ENCODE measurements at places on chromosomes 2 and 18.

GRCh38 chr2:212330263-212330662 lies 208.3 kb downstream of the ERBB4 start:
- peak; percentile 38 for DNase-seq

DNA sequence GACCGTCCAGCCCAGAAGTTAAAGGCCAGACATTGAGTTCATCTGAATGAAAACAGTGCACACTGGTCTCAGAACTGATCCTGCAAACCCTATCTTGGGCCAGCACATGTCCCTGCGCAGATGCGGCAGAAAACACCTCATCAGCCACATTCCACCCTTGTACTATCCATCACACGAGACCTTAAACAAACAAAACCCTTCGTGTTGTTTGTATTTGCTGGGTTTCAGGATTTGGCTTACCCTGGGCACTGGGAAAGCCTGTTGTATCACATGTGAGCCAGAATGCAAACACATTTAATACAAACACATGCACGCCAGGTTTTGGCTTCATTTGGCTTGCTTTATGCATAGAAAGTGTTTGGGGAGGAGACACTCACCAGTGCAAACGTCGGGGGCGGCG lies 12.5 kb downstream of the WIPF1 start:
- DNase-seq, result no peak

DNA sequence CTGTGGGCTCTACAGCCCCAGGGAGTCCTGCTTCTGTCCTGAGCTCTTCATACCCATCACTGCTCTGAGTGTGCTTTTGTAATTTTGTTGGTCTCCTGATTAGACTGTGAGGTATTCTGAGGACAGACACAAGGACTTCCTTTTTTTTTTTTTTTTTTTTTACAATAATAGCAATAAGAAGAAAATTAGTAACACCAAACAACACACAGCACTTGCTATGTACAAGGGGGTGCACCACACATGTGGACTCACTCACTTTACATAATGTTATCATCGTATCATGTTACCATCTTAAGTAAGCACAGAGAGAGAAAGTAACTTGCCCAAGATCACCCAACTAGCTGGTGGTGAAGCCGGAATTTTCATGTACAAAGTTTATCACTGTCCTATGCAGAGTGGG lies 34.6 kb downstream of the MBP start:
- DNase-seq, result no peak

- no peak for DNase-seq
Measured at GRCh38 chr2:121868652-121869051, 113.2 kb downstream of the TSN start.

GRCh38 chr2:15745350-15745749 lies 153.7 kb downstream of the DDX1 start:
- DNase-seq, result no peak

- DNase-seq, result no peak
Measured at GRCh38 chr18:80104364-80104779, 4.7 kb upstream of the ADNP2 start.

- DNase-seq, result no peak
Measured at GRCh38 chr2:72843301-72843700, 17.5 kb upstream of the EXOC6B start.

DNA sequence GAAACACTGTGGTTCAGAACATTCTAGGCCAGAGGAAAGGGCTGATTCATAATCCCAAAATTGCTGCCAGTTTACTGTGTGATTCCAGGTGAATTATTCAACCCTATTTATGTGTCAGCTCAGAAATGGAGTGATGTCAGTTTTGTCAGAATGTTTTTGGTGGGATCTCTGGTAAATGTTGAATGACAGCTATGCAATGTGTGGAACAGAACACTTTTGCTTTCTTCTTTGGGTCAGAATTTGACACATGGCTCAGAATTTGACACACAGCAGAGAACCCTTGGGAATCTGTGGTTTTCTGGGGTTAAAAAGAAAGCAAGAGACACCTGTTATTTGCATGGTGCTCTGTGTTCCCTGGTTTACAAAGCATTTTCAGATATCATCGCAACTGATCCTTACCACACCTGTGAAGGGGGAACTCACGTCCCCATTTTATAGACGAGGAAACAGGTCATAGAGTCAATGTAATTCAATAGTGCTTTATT lies 1.6 kb upstream of the MTA3 start:
- no peak for DNase-seq

DNA sequence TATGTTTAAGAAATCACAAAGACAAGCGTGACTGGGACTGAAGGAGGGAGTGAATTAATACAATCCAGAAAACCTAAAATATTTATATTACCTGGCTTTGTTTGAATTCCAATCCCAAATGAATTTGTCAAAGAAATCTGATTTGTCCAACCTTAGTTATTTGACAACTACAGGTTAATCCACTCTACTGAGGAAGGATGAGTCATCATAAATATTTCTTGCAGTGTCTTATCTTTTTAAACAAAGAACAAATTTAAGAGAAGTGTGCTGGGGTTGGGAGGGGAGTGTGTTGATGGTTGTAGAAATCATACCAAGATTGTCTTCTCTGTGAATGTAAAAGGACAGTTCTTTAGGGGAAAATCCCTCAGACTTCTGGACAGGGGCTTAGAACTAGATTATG lies 1106.3 kb upstream of the SLC39A10 start:
- no peak for DNase-seq

GRCh38 chr2:235694721-235695601 lies 201.1 kb downstream of the AGAP1 start:
- DNase-seq, result no peak

DNA sequence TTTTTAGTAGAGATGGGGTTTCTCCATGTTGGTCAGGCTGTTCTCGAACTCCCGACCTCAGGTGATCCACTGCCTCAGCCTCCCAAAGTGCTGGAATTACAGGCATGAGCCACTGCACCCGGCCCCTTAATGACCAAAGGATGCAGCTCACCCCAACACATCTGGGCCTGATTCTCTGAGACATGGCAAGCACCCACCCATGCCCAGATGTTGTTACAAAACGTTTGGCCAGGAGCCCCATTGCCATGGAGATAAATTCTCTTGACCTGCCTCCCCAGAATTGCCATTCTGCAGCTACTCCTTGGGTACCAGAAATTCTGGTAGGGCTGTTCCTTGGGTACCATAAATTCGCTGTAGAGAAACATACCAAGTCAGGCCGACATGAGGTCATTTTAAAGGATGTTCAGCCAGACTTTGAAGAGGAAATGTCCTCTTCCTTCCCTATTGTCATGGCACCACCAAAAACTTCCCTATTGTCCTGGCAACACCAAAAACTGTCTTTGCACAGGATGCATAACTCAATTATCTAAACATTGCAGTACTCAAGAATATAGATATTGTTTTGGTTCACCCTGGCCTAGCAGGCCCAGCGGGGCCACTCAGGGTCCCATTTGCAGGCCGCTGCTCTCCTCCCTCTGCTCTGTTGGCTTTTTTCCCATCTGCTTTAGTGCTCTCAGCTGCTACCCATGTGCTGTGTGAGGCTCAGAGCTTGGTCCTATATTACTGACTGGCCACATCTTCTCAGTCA lies 160.9 kb upstream of the TTC39C start:
- no peak for DNase-seq

GRCh38 chr2:142142595-142142994 lies 11.8 kb upstream of the LRP1B start:
- DNase-seq, result peak; percentile 30

GRCh38 chr2:230886671-230887071 lies 21.9 kb downstream of the ITM2C start:
- DNase-seq, result no peak

DNA sequence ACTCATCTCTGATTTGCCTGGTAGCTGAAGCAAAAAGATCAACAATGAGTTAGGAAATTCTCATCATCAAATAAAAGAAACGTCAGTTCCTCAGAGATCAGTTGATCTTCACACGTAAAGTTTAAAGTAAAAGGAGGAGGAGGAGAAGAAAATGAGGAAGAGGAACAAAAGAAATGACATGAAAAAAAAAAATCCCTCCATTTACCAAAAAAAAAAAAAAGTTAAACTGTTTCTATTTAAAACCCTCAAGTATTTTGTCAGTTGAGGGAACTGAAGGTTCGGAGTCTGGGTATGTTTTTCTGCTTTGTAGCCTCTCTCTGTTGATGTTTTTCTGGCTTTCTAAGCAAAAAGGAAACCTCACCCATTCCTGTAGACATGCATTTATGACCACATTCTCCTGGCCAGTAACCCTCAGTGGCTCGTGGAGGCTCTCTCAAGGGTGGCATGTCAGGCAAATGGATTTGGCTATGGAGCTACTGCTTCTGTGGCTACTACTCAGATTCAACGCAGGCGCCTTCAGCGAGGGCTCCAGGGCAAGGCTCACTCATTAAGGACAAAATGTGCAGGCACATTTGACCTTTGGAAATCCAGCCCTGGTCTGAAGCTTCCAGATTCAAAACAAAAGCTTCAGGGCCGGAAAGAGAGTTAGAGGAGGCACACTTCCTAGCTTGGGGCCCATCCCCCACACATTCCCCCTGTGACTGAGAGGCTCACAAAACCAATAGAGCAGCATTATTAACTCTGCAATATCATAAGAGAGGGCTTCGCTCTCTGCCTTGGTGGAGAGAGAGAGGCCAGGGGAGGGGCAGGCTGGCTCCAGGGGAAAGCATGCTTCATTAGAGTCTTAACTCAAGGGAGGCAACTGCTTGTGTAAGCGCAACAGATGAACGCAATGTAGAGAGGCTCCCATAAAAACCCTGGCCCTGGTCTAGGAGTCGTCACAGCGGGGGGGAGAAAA lies 22.3 kb downstream of the KLF7 start:
- DNase-seq, result no peak

DNA sequence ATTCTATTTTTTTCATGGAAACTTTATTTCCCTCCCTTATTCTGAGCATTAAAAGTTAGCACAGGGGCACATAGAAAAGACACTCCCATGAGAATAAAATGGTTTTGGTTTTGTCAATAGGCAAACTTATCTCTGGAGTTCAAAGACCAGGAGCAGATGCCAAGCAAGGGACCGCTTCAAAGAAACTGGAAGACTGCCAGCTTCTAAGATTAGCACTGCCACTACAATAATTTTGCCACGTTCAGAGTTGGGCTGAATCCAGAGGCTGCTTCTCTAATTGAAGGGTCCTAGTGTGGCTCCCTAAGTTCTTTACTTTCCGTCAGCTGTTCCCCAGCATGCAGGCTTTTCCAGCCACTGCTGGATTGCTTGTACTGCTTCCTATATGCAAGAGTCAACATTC lies 681.0 kb upstream of the GCFC2 start:
- DNase-seq, result peak; percentile 40

- no peak for DNase-seq
Measured at GRCh38 chr18:46054956-46055837, 16.9 kb downstream of the PSTPIP2 start.

- DNase-seq, result no peak
Measured at GRCh38 chr2:3442185-3442584, 62.7 kb downstream of the TRAPPC12 start.

- DNase-seq, result peak; percentile 94
Measured at GRCh38 chr2:168156661-168157060, 90.7 kb downstream of the STK39 start.

GRCh38 chr2:168107322-168107721 lies 140.1 kb downstream of the STK39 start:
- no peak for DNase-seq

DNA sequence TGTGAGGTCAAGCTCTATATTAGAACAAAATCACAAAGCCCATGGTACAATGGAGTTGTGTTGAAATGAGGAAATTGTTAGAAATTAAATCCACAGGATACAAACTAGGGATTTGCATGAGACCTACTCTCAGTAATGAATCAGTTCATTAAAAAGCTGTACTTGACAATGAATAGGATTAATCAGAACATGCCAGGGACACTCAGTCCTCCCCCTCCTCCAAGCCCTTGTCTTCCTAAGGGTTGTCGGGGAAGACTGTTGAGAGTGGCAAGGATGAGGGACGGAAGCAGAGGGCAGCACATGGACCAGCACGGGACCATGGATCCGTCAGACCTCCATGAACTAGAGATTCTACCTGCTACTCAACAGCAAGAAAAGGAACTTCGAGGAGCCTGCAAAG lies 39.8 kb downstream of the SPRED2 start:
- DNase-seq, result peak; percentile 71
